ENCODE measurements at places on chromosomes 2 and 18.
A peak's percentile ranks its signal among the peaks of the same experiment; 100 is the strongest.

GRCh38 chr2:20052229-20052851, 912 bp upstream of the LAPTM4A start:
- DNase-seq, result no peak

DNA sequence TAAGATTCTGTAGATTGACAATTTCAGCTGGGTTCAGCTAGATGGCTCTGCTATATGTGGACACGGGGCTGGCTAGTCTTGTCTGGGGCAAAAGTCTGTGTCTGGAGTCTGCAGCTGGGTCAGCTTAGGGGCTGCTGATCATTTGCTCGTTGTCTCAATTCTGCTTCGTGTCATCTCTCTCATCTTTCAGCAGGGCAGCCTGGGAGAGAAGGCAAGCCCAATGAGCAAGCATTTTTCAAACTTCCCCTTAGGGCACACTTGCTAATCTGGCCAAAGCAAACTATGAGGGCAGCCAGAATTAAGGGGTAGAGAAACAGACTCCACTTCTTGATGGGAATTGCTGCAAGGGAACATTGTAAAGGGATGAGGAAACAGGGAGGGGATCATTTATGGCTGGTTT, 462.6 kb downstream of the SLC4A3 start:
- DNase-seq, result no peak

DNA sequence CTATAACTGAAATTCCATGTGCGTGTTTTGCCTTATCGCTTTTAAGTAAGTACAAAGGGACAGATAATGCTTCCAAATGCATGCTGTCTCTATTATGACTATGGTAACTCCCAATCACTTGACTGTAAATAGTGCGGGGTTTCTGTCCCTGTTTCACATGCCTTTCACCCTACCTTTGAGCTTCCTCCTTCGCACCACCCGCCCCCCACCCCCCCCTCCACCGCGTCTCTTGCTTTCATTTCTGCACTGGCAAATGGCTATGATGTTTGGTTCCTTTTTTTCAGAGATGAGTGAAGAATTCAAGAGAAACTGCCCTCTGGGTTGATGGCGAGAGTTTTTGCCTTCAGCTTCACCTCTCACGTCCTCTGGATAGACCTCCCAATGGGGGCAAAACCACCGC, 25.0 kb upstream of the SPP2 start:
- no peak for DNase-seq

GRCh38 chr2:120105360-120105759, 92.5 kb downstream of the EPB41L5 start:
- no peak for DNase-seq

DNA sequence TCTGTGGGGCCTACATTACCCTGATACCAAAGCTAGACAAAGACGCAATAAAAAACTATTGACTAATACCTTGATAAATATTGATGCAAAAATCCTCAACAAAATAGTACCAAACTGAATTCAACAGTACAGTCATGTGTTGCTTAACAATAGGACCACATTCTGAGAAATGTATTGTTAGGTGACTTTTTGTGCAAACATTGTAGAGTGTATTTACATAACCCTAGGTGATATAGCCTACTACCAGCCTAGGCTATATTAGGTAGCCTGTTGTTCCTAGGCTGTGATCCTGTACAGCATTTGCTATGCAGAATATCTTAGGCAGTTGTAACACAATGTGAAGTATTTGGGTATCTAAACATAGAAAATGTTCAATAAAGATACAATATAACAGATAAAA, 36.7 kb downstream of the CCDC138 start:
- no peak for DNase-seq

DNA sequence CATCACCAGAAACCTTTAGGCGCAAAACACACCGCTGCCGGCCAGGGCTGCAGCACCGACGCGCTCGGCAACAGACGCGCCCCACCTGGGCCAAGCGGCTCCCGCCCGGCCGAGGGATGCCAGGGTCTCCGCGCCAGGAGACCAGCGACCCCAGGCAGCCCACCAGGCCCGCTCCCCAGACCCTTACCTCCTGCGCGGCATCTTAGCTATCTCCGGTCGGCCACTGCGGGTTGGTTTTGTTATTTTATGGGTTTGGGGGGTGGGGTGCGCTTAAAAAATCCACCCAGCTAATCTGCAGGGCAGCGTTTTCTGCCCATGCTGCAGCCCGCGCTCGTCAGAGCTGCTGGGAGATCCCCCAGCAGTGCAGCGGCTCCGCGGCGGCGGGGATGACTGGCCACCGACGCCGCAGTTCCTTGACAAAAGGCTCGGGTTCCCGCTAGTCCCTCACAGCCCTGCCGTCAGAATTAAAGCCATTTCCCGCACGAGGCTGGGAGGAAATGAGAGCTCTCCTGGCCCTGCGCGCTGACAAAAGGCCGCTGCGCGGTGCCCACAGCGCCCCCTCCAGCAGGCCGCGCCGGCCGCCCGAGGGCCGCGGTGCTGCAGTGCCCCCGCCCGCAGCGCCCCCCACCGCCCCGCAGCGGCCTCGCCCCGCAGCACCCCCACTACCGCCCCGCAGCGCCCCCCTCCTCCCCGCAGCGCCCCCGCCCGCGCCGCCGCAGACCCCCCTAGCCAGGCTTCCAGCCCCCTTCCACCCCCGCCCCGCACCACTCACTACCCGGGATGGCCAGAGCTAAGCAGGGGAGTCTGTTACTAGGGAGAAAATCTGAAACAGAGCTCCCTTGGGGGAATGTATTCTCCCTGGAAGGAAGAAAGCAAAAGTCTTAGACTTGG, at the start of gene ADD2:
ADD2 (minus strand) TSS at position 502 of the 891 bp plus-strand sequence. CDS start 61,792 bp downstream, outside the sequence.
- peak; percentile 80 for DNase-seq

DNA sequence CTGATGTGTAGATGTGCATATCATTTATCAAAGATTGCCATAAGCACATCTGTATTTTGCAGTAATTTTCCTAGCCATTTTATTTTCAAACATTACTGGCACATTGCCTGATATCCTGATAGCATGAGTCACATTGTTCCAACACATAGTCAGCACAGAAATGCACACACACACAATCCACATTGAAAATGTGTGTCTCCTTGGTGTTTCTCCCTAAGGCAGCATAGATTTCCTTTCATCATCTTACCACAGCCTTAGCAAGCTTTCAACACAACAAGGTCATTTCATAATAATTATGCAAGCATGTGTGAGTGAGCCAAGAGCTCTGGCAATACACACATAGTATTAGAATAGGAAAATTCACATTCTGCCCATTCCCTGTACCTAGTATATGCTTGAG, 245.4 kb upstream of the MEIS1 start:
- DNase-seq, result no peak

GRCh38 chr2:24158131-24158530, 16.7 kb upstream of the FAM228A start:
- no peak for DNase-seq

GRCh38 chr2:242063850-242064249, 194.3 kb downstream of the RTP5 start:
- no peak for DNase-seq

GRCh38 chr18:59141294-59142068, 1.8 kb downstream of the SEC11C start:
- DNase-seq, result no peak

DNA sequence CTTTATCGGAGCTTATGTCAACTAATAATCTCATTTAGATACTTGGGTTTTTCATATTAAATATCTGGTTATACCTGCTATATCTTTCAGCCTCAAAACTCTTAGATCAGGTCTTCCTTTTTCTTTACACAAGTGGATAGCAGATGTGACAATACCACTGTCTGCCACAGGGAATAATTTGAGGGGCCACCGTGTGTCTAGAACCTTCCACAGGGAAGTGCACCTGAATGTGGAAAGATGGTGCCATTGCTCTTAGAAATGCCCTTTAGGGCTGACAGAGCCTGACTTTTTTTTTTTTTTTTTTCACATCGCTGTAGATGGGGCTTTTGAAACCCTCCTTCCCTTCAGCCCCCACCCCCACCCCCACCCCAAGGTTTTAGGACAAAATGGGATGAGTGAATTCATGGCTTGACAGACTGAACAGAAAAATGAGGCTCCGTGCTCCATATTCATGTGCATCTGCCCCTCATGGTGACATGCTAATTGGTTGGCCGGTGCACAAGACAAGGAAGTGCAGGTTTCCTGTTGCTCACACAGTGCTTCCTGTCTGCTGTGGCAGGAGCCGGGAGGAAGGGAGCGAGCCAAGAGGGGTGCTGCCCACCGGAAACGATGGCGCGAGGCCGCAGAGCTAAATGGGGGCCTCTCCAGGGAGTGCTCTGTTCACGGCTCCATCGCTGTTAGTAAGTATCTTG, 246.0 kb downstream of the LDLRAD4 start:
- no peak for DNase-seq

GRCh38 chr2:10914272-10914693, 2.5 kb downstream of the KCNF1 start:
- DNase-seq, result peak; percentile 42

DNA sequence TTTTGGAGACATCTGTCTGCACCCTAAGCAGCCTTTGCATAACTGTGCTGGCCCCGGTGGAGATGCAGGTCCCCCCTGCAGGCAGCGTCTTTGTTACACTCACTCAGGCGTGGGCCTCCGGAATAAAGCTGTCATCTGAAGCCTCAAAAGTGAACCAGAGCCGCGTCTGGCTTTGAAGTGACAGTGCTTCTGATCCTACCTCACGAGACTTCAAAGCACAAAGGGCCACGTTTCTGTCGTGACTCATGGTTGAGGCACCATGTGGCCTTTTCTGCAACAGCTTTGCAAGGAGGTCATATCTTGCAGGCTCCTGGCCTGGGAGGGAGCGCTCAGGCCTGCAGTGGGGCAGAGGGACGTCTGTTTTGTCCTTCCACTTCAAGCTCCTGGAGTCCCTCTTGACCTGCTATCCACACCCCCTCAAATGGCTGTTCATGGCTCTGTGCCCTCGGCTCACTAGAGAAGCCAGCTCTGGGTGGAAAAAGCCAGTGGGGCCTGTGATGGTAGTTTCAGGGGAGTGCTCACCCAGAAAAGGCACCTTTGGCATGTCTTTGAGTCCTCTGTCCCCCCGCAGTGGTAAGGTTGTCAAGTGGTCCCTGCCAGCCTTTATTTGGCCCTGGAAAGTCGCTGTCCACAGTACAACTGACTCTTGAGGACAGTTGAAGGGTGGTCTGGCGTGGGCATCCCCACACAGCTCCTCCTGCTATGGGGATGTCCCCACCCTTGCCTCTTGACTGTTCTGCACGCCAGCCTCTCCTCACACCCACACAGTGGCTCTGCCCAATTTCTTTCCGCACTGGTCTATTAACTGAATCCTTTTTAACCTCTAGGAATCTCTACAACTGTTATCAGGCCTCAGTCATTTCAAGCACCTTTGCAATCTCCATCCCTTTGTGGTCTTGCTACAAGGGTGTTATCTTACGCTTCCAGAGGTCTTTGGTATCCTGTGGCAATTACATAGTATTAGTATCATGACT, 19.3 kb downstream of the GPR55 start:
- DNase-seq, result no peak

- DNase-seq, result no peak
These were observed 51.4 kb downstream of the FAM178B start for GRCh38 chr2:96934831-96935540.

DNA sequence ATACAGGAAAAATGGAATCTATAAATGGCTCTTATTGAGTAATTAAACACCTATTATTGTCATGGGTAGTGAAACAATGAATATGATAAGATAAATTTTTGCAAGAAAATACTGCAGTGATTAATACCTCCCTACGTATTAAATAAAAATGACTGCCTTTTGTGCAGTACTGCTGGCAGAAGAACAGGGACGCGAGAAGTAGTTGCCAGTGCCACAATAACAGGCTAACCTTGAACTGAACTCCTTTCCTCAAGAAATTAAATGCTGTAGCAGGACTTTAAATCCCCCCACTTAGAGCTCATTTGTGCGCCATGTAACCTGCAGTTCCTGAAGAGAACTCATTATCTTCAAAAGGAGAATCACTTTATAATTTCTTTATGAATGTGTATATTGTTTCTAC, 24.6 kb downstream of the FIGN start:
- DNase-seq, result no peak

GRCh38 chr2:211762479-211762878, 776.1 kb downstream of the ERBB4 start:
- DNase-seq, result no peak

DNA sequence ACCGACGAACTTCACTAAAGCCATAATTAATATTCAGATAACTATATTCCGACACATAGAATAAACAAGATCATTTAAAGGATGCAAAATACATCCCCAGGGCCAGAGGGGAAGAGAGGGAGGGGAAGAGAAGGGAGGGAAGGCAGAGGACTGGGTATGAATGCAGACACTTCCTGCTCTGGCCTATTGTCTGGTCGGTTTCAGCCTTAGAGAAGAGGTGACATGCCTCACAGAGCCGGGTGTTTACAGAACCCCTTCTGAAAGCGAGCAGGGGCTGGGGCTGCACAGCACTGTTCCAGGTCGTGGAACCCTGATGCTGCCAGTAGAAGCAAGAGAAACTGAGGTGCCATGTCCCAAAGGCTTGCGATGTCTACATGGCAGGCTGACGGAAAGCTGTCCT, 31.0 kb downstream of the CELF4 start:
- no peak for DNase-seq

- no peak for DNase-seq
These were observed 133.1 kb downstream of the SH3RF3 start for GRCh38 chr2:109261906-109262631.

GRCh38 chr2:230412846-230413245, 3.2 kb upstream of the SP100 start:
- DNase-seq, result no peak

DNA sequence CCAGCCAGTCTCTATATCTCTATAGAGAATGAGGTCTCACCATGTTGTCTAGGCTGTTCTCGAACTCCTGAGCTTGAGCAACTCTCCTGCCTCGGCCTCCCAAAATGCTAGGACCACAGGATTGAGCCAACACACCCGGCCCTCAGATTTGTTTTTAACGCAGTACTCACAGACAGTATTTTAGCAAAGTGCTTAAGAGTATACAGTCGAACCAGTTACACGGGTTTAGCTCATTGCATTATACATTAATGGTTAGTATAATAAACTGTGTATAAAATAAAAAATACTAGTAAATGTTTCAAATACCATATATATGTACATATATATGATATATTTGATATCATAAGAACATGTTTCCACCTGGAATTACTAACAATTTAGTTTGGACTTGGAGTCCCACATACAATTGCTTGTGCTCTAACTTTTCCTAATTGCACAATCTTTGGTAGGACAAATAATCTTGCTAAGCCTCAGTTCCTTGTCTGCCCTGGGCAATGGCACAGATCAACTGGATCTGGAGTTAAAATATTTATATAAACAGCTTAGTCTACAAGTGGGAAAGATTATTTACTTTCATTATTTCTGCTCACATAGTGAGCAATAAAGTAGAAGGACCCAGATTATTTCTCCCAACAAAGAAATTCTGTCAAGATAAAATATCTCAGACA, 508.9 kb upstream of the LRATD1 start:
- no peak for DNase-seq

DNA sequence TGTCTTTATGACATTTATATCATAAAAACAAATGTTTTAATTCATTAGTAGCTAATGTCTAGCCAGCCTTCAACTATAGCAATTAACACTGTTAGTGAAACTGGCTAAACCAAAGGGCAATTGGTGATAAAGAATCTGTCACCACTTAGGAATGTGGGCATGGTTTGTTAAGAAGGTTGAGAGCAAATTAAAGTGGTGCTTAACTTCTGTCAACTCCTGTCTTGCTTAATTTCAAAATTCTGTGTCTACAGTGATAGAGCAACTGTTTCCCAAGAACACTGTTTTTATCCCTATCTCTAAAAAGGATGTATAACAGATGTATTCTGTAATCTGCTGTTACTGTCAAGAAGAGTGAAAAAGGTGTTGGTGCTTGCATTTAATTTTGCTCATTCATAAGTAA, 36.5 kb downstream of the CFAP36 start:
- DNase-seq, result no peak

All from H54 (cell line).